ENCODE measurements at places on chromosomes 7 and 10.

- DNase-seq = no peak
Observed at GRCh38 chr7:92631067-92631849, 41.1 kb upstream of the FAM133B start.

- no peak for DNase-seq
Observed at GRCh38 chr10:117476716-117477115, 65.8 kb upstream of the EMX2 start.

DNA sequence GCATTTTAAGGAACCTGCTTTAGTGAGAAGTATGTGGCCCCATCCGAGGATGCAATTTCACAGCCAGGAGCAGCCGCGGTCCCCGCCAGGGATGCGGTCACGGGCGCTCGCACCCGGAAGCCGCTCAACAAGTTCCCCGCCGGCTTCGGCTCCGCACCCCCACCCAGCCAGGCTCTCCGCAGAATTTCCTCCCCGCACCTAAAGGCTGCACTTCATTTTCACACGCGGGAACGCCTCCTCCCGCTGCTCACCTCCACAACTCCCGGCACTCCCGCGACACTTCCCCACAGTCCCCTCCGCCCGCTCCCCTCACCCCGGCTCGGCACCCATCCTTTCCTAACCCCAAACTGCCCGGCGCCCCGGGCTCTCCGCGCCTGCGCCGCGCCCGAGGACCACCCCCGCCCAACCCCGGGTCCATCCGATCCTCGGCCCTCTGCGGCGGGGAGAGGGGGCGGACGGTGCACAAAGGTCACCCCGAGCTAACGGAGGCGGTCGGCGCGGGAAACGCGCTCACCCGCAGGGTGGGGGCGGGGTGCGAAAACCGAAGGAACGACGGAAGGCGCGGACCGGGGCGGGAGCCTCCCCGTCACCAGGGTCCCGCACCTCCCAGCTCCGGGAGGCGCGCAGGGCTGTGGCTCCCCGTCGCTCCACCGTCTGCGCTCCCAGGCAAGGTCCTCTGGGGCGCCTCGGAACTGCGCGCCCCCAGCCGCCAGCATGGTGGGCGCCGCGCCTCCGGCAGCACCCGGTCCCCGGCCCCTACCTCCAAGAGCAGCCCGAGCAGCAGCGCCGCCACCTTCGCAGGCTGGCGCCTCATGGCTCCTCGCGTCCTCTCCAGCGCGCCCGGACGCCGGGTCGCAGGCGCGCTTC, 558 bp downstream of the VOPP1 start:
- peak; percentile 33 for DNase-seq

DNA sequence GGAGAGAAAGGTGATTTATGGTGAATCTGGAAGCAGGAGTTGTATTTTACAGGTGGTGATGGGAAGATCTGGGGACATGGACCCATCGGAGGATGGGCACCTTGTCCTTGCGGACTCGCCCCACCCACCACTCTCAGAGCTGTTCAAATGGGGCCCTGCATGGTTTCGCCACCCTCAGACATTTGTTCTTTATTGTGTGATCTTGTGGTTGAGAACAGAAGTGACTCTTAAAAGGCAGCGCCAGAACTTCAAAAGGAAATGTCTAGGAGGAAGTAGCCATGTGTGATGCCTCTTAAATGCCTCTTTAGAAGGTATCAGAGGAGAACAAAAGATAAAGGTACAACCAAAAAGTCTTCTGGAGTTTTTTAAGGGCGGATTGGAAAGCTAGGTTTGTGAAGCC, 205.7 kb downstream of the KIAA1217 start:
- DNase-seq = no peak

GRCh38 chr7:64886956-64887545, 16.0 kb upstream of the ZNF273 start:
- DNase-seq = no peak

- no peak for DNase-seq
Observed at GRCh38 chr7:141884539-141885225, 31.5 kb upstream of the OR9A4 start.

GRCh38 chr10:116510565-116510964, 35.2 kb upstream of the PNLIP start:
- no peak for DNase-seq

DNA sequence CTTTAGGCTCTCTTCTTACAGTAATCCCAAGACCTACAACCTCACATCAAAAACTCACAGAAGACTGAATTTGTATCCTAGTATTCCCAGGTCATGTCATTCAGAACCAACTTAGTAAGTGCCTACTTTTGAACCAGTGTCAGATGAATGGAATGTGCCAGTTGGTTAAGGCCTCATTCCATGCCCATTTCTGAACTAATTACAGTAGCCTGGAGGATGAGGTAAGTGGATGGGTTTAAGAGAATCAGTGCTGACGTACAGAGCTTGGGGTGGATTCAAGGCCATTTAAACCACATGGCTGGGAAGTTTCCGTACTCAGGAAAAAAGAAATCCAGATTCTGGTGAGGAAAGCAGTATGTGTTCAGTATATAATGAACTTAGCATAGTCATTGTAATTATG, 21.9 kb upstream of the FOXP2 start:
- no peak for DNase-seq

- DNase-seq = peak; percentile 74
Observed at GRCh38 chr7:150378115-150378852, 846 bp upstream of the ZNF775 start.

GRCh38 chr10:101888251-101888949, 44.8 kb upstream of the KCNIP2 start:
- no peak for DNase-seq

- no peak for DNase-seq
Observed at GRCh38 chr7:101854084-101854865, 36.8 kb downstream of the CUX1 start.

- DNase-seq = no peak
Observed at GRCh38 chr10:100182908-100183307, 2.9 kb downstream of the ERLIN1 start.

DNA sequence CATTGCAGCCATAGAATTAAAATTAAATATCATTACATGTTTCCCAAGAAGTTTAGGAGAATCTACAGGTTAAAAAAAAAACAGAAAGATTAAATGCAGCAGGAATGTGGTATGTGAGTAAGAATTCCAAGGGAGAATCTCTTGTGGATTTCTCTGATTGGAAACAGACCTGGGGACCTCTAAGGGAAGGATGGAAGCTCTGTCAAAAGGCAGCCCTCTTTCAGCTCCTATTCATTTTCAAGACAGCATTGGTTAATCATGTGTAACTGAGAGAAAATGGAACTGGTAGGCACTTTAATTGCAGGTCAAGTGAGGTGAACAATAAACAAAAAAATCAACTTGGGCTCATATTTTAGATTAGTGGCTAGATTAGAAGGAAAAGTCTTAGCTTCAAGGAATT, 81.4 kb upstream of the MTPN start:
- no peak for DNase-seq

GRCh38 chr7:135718794-135719437, 9.1 kb downstream of the SLC13A4 start:
- no peak for DNase-seq

- no peak for DNase-seq
Observed at GRCh38 chr10:1543596-1543995, 193.7 kb downstream of the ADARB2 start.

GRCh38 chr10:115674496-115674895, 581.3 kb downstream of the ATRNL1 start:
- no peak for DNase-seq

- no peak for DNase-seq
Observed at GRCh38 chr7:94701555-94701973, 45.6 kb upstream of the SGCE start.

DNA sequence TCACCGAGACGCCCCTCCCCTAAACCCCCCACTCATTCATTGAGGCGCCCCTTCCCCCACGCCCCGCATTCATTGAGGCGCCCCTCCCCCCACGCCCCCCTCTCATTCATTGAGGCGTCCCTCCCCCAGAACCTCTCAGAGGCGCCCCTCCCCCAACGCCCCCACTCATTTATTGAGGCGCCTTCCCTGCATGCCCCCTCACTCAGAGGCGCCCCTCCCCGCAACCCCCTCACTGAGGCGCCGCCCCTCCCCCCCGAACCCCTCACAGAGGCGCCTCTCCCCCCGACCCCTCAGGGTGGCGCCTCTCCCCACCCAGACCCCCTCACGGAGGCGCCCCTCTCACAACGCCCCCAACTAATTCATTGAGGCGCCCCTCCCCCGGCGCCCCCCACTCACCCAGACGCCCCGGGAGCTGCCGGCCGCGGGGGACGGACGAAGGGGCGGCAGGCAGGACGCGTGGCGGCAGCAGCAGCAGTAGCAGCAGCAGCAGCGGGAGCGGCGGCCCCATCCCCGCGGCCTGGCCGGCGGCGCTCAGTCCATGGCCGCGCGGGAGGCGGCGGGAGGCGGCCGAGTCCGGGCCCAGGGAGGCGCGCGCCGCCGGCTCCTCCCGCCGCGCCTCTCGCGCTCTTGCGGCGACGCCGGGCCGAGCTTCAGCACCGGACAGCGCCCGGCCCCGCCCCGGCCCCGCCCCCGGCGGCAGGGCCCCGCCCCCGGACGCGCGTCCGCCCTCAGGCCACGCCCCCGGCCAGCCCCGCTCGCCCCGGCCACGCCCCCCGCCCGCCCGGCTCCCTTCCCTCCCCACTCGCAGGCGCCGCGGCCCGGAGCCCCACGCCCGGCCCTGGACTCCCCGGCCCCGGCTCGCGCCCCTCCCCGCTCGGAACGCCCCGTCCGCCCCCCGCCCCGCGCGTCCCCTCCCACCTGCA, at the start of gene PTPRN2:
Gene PTPRN2 (minus strand): TSS at position 662 of the 923 bp plus-strand sequence.
- DNase-seq = no peak

GRCh38 chr10:49662169-49662830, 17.2 kb upstream of the C10orf53 start:
- DNase-seq = no peak

DNA sequence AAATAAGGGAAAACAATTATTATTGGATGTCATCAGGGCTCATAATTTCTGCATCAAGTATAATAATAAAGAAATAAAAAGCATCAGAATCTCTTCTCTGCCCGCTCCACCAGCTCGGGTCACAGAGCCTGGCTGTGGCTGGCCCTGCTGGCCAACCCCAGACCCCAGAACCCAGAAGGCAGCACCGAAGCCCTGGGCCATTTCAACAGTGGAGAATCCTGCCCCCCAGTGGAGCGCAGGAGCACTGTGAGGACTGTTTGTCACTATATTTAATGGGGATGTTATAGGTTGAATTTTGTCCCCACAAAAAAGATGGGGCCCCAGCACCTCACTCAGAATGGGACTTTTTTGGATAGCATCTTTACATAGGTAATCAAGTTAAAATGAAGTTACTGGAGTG, 27.3 kb downstream of the DENND11 start:
- DNase-seq = peak; percentile 46

DNA sequence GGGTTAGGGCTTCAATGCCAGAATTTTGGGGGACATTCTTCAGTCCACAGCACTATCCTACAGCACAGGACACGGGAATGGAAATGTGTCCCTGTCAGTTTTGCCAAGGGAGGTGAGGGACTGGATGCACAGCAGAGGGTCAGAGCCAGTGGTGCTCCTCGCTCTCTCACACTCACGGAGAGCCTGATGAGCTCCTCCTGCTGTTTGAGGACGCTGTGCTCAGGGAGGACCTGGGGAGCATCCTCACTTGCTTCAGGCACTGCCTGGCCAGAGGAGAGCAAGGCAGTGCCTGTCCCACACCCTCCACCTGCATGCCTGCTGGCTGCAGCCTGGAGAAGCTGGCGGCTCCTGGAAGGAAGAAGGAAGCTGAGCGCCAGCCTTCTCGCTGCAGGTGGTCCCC, 58.6 kb downstream of the RAMP3 start:
- DNase-seq = no peak

- no peak for DNase-seq
Observed at GRCh38 chr7:131562941-131563340, 6.5 kb upstream of the PODXL start.

DNA sequence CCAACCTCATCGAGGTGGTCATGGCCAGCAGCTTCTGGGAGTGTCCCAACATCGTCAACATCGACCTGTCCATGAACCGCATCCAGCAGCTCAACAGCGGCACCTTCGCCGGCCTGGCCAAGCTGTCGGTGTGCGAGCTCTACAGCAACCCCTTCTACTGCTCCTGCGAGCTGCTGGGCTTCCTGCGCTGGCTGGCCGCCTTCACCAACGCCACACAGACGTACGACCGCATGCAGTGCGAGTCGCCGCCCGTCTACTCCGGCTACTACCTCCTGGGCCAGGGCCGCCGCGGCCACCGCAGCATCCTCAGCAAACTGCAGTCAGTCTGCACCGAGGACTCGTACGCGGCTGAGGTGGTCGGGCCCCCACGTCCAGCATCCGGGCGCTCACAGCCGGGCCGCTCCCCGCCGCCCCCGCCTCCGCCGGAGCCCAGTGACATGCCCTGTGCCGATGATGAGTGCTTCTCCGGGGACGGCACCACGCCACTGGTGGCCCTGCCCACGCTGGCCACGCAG, 75.0 kb downstream of the ELFN1 start:
- no peak for DNase-seq

DNA sequence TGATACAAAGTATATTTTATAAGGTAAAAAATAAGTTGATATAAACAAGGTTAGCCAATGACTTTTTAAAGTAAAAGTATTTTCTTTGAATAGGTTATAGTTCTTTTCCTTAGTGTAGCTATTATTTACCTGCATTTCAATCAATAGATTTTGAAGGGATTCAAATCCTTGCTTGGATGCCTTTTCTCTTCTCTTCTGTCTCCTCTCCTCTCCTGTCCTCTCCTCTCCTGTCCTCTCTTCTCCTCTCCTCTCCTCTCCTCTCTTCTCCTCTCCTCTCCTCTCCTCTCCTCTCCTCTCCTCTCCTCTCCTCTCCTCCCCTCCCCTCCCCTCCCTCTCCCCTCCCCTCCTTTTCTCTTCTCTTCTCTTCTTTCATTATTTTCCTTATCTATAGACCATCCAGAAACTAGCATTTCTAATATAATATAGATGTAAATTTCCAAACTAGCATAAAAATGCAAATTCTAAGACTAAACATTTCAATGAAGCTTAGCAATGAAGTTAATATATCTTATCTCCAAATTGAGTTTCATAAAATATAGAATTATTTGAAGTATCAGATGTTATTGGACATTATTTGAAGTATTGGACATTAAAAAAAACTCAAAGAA, 60.5 kb upstream of the PRKCQ start:
- no peak for DNase-seq

- no peak for DNase-seq
Observed at GRCh38 chr7:37108615-37109014, 340.0 kb downstream of the ELMO1 start.

DNA sequence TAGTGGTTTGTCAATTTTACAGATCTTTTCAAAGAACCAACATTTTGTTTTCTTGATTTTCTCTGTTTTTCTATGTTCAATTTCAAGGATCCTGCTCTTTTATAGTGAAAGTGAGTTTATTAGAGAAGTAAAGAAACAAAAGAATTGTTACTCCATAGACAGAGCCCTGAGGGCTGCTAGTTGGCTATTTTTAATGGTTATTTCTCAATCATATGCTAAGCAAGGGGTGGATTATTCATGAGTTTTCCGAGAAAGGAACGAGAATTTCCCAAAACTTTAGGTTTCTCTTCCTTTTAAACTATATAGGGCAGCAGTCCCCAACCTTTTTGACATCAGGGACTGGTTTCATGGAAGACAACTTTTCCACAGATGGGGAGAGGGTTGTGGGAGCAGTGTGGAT, 165.0 kb downstream of the CCSER2 start:
- peak; percentile 9 for DNase-seq

GRCh38 chr7:116218051-116218645, 7.8 kb downstream of the TES start:
- peak; percentile 62 for DNase-seq

Measured in MCF 10A (cell line).